CD4-positive, alpha-beta T cell treated with Interleukin-17A for 1 hour (primary cell): ENCODE measurements at places on chromosomes 1 and 21.

DNA sequence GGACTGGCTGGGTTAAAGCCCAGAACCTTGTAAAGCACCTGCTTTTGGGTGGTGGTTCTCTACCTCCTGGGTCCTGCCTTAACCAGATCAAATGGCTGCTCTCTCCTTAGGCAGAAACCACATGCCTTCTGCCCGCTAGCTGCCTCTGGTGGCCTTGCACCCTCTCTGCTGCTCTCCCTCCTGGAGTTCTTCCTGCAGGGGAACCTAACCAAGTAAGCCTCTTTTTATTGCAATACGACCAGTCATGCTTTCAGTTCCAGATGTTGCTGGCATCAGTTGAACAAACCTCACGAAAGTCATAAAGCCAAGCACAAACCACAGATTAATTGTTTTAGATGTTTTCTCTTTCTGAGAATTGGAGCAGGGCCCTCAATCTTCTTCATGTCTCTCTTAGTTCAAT lies 118.9 kb downstream of the GDAP2 start:
- DNase-seq: no peak

- DNase-seq: no peak
These were observed 23.1 kb downstream of the SLC26A9 start for GRCh38 chr1:205920159-205920558.

- no peak for DNase-seq
These were observed 24.5 kb upstream of the KIRREL1 start for GRCh38 chr1:157968946-157969345.

DNA sequence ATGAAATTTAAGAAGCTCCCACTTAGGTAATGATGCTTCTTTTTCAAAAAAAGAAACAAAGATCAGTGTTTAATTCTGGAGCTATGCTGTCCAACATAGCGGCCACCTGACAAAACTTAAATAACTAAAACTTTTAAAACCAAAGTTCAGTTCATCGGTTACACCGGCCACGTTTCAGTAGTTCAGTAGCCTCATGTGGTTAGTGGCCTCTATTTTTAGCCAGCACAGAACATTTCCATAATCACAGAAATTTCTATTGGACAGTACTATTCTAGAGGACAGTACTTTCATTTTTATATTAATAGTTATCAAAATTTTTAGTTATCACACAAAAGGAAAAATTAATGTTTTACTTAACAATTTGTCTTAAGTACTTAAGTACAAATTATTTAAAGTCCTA lies 141.0 kb downstream of the USP25 start:
- DNase-seq: no peak

GRCh38 chr1:117925981-117926380 lies 3.4 kb downstream of the GDAP2 start:
- no peak for DNase-seq

DNA sequence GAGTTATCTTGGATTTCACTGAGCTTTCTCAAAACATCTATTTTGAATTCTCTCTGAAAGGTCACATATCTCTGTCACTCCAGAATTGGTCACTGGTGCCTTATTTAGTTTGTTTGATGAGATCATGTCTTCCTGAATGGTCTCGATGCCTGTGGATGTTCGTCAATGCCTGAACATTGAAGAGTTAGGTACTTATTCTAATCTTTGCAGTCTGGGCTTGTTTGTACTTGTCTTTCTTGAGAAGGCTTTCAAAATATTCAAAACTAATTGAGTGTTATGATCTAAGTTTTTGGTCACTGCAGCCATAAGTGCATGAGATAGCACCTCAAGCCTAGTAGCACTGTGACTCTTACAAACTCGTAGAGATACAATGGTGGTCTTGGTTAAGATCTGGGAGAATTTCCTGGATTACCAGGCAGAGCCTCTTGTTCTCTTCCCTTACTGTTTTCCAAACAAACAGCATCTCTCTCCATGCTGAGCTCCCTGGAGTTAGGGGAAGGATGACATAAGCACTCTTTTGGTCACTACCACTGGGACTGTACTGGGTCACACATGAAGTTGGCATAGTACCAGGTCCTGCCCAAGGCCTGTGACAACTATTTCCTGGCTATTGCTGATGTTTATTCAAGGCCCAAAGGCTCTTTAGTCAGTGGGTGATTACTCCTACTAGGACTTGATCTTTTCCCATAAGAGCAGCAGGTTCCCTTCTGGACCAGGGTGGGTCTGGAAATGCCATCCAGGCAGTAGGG lies 25.6 kb downstream of the SLC22A15 start:
- no peak for DNase-seq

DNA sequence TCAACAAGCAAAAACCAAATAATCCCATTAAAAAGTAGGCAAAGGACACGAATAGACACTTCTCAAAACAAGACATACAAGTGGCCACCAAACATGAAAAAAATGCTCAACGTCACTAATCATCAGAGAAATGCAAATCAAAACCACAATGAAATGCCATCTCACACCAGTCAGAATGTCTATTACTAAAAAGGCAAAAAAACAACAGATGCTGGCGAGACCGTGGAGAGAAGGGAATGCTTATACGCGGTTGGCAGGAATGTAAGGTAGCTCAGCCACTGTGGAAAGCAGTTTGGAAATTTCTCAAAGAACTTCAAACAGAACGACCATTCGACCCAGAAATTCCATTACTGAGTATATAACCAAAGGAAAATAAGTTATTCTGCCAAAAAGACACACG lies 145.1 kb upstream of the EDN2 start:
- DNase-seq: no peak

DNA sequence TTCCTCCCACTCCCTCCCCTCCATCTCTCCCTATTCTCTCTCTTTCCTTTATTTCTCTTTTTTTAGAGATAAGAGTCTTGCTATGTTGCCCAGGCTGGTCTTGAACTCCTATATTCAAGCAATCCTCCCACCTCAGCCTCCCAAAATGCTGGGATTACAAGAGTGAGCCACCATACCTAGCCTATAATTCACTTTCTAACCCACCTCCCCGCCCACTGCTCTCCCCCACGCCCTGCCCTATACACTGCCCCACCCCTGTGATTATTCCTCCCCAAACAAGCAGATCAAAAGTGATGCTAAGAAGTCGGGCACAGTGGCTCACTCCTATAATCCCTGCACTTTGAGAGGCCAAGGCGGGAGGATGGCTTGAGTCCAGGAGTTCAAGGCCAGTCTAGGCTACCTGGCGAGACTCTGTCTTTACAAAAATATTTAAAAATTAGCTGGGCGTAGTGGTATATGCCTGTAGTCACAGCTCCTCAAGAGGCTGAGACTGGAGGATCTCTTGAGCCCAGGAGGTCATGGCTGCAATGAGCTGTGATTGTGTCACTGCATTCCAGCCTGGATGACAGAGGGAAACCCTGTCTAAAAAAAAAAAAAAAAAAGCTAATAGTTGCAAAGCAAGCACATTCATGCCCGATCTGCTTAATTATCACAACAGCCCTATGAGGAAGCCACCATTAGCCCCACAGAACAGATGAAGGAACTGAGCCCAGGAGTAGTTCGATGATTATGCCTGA lies 12.8 kb upstream of the E2F2 start:
- no peak for DNase-seq

DNA sequence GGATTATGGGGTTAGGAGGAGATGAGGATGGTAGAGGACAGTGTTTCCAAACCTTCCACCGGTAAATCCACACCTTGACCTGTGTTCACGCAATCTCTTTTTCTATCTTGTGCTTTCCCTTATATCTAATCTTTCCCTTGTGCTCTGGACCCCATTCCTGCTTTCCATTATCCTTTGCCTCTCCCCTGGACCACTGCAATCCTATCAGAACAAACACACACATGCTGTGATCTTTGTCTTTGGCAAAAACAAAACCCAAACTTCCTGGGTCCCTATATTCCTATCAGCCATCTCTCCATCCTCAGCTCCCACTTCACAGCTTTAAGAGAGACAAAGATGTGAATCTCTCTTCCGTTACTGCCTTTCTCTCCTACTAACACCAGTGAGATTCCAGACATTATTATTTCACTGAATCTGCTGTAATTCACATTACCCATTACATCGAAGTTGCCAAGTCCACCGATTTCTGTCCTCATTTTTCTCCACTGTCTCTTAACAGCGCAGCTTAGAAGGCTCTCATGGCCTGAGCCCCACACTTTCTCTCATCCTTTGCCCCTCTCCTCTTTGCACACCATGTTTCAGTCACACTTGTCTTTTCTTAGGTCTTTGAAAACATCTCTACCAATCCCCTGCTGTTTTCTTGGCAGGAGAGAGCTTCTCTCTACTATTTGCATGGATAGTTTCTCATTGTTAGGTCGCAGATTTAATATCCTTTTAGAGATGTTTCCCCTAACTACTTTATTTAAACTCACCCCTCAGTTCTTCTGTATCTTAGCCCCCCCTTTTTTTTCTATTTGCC lies 230.0 kb upstream of the B3GALT2 start:
- no peak for DNase-seq
